DMS79 treated with DMSO at 0.1 percent for 48 hours (cell line): ENCODE measurements at places on chromosomes 11 and 22.

DNA sequence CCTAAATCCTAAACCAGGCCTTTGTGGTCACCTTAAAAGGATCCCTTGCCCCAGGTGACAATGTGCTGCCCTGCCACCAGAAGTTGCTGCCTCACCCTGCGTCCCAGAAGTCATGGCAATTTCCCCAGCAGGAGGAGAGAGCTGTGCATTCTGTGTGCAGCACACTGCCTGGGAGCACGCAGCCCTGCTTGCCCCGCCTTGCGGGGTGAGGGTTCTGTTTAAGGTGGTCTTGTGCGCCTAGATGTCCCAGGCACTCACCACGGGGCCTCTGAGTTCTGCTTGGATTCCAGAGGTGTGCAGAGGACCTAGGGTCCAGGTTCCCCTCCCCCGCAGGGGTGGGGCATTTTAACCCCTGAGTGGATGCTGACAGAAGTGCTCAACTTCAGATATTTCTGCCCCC, 95.0 kb downstream of the GRAMD1B start:
- no peak for DNase-seq

DNA sequence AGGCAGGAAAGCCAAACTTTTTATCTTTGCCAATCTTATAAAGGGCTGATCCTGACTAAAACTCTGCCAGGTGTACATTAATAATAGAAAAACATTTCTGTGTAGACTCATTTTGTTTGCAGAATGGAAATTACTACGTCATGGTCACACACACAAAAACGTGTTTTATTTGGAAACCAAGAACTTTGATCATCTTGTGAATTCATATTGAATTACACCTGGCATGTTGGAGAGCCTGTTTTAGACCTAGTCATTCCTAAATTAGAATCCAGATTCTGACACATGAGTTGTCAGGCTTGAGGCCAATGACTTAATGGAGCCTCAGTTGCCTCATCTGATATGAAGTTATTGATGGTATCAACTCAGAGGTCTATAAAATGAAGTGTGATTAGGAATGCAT, 235.6 kb upstream of the TENM4 start:
- no peak for DNase-seq

DNA sequence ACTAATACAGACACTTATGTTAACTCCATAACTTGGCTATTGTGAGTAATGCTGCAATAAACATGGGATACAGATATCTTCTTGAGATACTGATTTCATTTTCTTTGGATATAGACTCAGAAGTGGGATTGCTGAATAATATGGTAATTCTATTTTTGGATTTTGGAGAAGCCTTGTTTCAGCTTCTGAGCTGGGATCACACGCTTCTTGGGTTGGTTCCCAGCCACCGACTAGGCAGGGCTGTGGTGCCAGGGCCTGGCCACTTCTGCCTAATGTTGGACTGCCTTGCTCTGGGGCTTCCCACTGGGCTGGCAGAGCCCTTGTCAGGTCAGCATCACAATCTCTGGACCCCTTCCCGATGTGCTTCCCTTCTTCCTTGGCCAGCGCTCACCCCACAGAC, 14.0 kb upstream of the MCHR1 start:
- DNase-seq: no peak

GRCh38 chr11:19889531-19889930, 176.9 kb downstream of the NAV2 start:
- no peak for DNase-seq

DNA sequence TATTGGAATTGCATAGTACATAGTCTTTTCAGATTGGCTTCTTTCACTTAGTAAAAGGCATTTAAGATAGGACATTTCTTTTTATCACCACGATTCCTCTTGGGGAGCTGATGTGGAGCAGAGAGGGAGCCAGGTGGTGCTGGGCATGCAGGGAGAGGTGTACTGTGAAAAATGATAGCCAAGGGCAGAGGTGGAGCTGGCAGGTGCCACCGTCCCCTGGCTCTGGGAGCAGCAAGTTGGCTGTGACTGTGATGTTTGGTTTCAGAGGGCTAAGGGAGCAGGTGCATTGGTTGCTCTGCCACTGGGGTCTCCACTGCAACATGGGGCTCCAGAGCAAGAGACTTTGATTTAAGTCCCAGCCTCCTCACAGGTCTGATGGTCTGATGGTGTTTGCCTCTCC, 16.5 kb downstream of the SGSM1 start:
- DNase-seq: no peak

DNA sequence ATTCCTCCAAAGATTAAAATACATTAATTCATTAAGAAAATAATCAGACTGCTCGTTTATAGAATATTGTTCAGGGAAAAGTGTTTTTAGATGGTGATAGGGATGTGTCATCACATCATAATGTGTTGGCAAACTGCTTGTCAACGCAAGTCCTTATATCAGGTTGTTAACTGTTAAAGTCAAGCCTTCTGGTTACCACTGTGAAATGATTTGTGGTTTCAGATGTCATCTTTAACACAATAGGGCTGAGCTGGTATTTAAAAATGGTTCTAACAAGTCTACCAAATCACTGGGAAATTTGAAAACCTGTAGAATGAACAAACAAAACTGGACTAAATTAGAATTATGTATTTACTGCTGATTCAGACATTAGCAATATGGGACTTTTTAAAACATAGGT, 2.4 kb upstream of the MMP13 start:
- no peak for DNase-seq

- DNase-seq: peak; percentile 29
These were observed 555 bp downstream of the TP53I11 start for GRCh38 chr11:44950031-44950624.

DNA sequence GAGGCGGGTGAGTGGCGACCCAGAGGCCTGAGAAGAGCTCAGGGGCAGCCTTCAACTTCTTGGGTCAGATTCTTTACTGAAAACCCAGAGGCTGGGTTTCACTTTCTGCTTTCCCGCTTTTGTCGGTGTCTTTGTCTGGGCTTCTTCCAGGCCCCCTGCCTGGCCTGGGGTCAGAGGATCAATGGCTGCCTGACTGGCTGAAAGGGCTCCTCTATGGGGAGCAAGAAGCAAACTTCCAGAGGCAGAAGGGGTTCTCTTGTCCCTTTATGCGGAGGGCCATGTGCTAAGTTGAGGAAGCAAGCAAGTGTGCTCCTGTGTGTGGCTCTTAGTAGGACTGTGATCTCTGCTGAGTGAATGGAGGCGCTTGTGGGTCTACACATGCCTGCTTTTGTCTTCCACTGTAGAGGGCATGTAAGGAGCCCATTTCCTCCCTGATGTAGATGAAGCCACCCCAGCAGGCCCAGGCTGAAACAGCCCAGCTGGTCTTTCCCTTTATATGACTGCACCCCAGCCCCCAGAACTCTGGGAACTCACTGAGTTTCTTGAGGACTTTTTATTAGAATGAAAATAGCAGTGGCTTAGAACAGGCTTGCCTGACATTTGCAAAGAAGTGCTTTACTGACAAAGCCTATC, 1.0 kb upstream of the PKNOX2 start:
- no peak for DNase-seq

DNA sequence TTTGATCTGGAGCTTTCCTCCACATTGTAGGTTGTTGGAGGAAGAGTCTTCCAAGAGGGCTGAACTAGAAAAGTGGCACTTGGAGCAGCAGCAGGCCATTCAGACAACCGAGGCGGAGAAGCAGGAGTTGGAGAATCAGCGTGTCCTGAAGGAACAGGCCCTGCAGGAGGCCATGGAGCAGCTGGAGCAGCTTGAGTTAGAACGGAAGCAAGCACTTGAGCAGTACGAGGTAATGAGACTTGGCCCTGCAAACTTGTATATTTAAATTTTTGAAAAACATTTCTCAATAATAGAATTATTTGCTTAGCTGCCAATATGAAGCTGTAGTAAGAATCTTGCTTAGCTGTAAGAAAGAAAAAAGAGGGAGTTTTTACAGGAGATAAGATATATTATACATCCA, 84.0 kb downstream of the SWAP70 start:
- DNase-seq: no peak

DNA sequence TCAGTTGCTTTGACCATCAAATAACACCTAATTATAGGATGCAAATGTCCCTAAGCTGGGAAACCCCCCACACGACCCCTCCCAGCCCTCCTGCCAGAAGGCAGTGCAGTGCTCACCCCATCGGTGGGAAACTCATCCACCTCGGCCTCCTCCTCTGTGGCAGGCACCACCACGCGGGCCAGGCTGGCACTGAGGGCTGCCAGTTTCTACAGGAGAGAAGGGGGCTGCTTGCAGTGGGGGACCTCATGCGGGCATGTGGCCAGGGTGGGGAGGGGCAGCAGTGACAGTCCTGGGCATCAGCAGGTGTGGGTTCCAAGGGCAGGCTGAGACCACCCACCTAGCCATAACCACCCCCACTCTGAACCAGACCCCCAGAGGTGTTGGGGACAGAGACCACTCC, 6.4 kb upstream of the GAL3ST1 start:
- DNase-seq: no peak

GRCh38 chr22:23823331-23823791, 15.4 kb downstream of the DERL3 start:
- no peak for DNase-seq

DNA sequence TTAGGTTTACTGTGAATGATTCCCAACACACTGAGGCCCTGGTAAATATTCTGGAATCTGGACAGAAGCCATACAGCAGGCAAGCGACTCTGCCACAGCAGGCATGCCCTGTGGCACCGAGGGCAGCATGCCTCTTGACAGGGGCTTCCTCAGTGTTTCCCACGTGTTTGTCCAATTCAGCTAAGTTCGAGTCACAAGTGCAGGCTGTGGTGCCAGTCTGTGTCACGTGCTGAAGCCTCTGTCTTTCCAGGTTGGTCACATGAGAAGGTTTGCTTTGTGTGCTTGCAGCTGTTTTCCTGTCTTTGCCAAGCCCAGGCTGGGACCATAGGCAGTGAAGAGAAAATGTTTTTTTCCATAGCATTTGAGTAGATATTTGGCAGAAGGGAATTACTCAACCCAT, 2.4 kb upstream of the PPFIBP2 start:
- peak; percentile 51 for DNase-seq

DNA sequence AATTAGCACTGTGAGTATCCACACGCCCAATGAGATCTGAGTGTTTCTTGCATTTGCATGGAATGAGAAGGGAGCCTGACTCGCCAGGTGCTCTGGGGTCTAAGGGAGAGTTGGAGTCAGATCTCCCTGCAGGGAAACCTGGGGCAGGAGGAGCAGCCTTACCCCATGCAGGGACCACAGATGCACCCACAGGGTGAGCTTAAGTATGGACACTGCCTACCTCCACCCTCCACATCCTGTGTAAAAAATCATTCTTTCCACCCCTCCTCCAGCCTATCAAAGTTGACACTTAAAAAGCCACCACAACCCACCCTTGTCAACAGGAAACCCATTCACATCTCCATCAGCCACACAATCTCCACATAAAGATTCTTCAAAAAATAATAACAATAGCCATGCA, 67.0 kb upstream of the IGLL5 start:
- DNase-seq: no peak

DNA sequence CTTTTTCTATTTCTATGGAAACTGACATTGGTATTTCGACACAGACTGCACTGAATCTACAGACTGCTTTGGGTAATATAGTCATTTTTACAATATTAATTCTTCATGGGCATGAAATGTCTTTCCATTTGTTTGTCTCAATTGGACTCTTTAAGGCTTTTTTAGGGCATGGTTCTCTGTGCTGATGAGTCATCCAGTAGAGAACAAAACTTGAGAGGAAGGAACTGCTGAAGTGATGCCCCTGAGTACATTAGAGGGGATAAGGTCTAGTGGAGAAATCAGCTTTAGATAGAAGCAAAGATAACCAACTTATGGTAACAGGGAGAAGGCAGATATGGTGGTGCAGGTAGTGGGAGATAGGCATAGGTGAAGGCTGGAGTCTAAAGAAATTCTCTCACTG, 25.1 kb downstream of the TSG101 start:
- no peak for DNase-seq

DNA sequence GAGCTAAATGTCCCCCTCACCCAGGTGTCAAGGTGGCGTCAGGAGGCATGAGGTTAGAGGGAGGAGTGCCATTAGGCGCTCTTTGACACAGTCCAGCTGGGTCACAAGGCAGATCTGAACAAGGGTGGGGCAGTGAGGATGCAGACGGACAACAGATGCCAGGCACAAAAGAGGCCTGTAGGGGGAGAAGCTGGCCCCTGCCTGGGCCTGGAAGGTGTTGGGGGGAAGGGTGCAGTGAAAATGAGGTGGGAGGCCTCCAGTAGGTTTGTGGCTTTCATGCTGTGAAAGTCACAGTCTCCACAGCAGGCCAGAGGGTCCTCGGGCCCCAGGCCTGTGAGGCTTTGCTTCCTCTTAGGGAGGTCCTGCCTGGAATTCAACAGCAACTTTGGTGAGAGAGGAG, 85.0 kb upstream of the PLET1 start:
- DNase-seq: no peak

DNA sequence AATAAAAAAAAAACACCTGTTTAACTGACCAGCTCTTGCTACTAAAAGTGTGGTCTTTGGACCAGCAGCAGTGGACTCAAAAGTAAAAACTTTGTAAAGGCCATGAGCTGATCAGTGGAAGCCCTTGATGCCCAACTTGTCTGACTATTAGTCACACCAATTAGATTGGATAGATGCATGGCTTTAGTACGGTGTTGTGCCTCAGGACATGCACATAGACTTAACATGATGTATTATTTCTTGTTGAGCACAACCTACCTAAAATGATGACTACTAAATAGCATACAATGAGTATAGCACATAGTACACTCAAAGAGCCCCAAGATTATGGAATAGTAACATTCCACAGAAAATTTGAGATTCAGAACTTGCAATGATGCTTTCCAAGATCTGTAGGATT, 95.1 kb upstream of the FIBIN start:
- no peak for DNase-seq

- peak; percentile 18 for DNase-seq
These were observed 213.2 kb downstream of the LUZP2 start for GRCh38 chr11:24709928-24710565.

- DNase-seq: no peak
These were observed 36.1 kb downstream of the UBASH3B start for GRCh38 chr11:122691549-122692150.

DNA sequence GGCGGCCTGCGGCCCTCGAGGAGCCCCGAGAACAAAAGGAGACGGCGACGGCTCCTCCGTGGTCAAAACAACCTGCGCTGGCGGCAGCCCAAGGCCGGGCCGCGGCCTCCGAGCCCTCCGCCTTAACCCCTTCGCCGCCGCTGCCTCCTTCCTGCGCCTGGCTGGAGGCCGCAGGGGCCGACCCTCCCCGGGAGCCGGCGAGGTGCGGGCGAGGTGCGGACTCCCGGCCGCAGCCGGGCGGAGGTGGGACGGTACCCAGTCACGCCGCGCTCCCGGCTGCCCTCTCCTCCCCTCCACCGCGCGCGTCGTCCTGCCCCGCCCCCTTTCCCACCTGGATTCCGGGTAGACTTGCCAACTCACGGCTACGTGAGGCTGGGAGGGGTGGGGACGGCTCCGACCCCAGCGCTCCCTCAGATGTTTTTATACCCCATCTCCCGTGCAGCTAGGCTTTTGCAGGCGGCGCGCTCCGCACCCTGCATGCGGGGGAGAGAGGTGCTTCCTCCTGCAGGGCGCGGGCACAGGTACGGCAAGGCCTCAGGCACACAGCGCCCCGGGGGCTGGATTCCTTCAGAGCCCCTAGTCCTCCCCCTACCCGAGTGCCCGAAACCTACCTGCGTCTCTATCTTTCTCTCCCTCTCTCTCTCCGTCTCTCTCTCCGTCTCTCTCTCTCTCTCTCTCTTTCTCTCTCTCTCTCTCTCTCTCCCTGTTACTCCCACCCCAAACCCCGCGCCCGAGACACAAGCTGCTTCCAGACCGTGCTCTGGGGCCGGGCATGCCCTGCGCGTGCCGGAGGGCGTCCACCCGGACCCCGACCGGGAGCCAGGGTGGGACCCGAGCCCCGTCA, 2.0 kb downstream of the PDGFB start:
- DNase-seq: peak; percentile 19

GRCh38 chr11:110373051-110373702, 56.6 kb upstream of the FDX1 start:
- no peak for DNase-seq

GRCh38 chr11:118304227-118304567, 333 bp upstream of the CD3E start:
- no peak for DNase-seq
